ENCODE measurements at places on chromosomes 6 and 20.

DNA sequence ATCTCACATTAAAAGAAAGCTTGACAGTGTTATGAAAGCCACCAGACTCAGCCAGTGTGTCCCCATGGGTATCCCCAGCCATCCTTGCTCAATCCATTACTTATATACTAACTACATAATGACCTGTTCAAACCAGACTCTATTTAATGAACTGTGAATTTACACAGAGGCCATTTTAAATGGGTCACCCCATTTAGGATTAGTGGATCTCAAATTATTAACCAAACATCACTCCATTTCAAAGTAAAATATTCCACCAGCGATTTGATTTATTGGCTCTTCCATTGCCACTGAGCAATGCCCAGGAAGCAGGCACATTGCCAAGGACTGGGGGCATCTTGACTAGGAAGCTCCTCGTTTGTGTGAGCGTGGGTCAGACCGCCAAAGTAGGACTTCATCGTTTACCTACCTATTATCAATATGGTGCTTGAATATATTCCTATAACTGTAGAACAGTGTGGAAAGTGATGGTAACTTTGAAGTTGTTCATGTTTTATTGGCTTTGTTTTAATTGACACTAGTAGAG lies 15.5 kb upstream of the NPEPL1 start:
- no peak for DNase-seq

DNA sequence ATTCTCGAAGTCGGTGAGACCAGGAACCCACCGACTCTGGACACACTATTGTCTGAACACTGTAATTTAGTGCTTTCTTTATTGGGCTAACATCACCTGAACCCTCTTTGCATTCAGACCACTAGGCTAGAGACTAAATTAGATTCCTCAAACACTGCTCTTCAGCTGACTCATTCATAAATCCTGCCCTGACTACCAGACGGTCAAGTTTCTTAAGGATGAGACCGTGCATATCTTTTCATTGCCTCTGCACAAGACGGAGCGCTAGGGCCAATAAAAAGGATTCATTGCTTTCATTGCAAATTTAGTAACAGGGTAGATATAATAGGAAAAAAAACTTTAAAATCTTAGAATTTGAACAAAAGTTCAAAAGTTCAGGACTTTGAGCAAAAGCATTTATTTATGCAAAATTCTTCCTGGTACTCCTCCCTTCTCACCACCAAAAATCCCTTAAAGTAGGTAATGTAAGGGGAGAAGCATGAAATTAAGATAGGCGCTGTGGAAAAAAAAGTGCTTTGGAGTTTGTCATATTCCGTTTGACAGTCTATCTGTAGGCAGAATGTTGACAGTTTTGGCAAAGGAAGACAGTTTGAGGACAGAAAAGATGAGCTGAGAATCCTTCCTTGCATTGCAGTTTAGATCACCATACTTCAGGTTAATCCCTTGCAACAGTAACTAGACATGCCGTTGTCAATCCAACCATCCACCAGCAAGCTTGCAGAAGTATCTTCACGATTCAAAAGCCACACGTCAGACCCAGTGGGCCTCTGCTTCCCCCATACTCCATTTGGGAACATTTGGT lies 328.6 kb upstream of the JARID2 start:
- no peak for DNase-seq

DNA sequence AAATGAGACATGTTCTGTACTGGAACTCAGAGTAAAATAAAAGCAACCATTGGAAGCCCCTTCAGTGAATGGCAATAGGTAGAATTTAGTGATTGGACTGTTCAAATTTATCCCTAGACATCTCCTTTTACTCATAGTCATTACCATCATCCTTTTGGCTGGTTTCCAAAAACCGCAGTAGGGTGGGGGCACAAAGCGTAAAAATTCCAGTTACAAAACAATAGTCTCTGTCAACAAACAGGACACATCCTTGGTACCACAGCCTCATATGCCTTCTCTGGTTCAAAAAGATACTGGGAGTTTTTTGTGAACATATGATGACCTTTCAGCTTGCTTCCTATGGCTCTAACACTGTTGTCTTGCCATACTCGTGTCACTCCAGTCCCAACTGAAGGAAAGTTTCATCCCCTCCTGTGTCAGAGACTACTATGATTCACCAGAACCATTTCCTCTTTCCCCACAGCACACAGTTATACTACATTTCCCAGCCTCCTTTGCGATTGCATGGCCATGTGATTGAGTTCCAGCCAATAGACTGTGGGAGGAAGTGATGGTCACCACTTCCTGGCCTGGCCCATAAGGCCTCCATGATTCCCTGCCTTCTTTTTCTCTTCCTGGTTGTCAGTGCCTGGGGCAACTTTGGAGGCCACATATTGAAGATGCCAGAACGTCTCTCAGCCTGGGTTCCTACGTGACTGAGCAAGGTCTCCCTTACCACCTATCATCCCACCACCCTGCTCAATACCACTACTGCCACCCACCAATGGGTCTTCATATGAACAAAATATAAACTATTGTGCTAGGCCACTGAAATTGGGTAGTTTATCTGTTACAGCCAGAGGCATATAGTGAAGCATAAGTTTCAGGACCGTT lies 162.4 kb downstream of the ID4 start:
- no peak for DNase-seq

GRCh38 chr6:16434885-16435284 lies 196.5 kb downstream of the GMPR start:
- no peak for DNase-seq

DNA sequence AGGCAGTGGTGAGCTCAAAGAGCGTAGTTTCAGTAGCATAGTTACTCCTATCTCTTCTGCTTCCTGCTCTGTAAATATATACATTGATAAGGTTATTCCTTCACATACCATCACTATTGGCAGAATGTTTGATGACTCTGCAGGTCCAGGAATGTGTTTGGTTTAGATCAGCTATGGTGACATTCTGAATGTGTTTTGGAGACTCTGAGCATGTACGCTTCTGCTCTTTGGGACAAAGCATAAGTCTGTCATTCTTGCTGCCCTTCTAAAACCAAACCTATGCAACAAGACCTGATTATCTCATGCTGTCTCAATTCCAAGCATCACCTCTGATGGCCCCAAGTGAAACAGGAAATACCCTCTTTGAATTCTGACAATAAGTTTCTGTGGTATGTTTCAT lies 1074.3 kb downstream of the KIF16B start:
- no peak for DNase-seq

DNA sequence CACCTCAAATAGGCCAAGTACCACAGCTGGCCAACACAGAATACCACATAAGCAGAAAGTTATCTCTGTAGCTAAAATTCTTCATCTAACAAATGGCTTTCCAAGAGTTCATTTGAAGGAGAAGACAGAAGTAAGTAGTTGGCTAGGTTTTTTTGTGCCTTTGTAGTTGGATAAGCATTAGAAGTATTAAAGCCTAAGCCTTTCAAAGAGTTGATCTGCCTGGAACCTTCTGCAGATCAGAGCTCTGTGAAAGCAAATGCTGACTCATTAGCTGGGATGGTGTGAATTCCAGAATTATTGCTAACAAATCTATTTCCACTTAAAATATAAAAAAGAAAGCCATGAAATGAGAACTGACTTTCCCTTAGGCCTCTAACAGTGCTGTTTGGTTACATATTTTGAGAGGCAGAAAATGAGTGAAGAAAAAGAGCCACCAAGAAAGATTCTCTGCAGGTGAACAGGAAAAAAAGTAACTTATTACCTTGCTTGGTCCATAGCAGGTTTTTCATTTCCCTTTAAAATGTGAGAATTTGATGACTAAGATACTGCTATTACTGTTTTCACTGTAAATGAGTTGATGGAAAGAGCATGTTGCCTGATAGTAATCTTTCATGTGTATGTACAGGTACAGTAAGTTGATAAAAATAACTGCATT lies 763.2 kb upstream of the FLRT3 start:
- no peak for DNase-seq

- no peak for DNase-seq
These were observed 224.9 kb upstream of the SYNCRIP start for GRCh38 chr6:85867595-85867994.

- DNase-seq = no peak
These were observed 210.3 kb downstream of the RFPL4B start for GRCh38 chr6:112557435-112557834.

DNA sequence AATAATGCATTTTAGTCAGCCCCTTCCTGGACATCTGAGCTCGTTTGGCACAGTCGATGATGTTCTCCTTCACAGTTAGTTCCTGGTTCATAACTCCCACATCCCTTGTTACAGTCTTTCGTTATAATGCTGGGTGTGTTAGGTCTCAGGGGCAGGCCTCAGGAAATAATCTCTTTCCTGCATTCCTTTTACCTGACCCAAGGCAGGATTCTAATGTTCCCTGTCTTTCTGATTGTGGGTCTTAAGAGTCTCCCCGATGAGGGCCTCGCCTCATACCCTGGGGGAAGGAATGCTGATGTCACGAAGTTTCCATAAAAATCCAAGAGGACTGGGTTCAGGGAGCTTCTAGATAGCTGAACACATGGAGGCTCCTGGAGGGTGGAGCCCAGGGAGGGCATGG lies 104.0 kb upstream of the CARMIL1 start:
- DNase-seq = no peak

GRCh38 chr6:52664186-52664990 lies 6.5 kb upstream of the TMEM14A start:
- peak; percentile 48 for DNase-seq

GRCh38 chr6:137309078-137309762 lies 90.0 kb upstream of the IFNGR1 start:
- no peak for DNase-seq

GRCh38 chr6:47276377-47276776 lies 33.3 kb downstream of the TNFRSF21 start:
- no peak for DNase-seq

GRCh38 chr6:4180652-4181255 lies 45.4 kb upstream of the ECI2 start:
- DNase-seq = no peak

GRCh38 chr6:170317076-170317475 lies 10.5 kb downstream of the FAM120B start:
- no peak for DNase-seq

DNA sequence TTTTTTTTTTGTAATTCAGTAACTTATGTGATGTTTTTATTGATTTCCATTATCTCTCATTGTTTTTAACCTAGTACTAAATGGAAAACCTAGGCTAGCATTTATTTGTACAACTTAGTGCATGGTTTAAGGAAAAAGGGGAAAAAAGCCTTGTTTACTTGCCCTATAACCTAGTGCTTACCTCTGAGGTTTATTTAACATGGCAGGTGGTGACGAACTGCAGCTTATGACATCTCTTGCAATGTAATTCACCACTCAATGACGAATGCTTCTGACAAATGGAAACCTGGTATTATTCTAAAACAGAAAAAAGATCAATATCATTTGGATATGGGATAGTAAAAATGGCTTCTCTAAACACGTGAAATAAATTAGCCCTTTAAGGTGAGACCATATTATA lies 618.6 kb upstream of the FLRT3 start:
- DNase-seq = no peak

- no peak for DNase-seq
These were observed 29.0 kb upstream of the MPC1 start for GRCh38 chr6:166411721-166412151.

GRCh38 chr20:9285617-9286016 lies 216.7 kb downstream of the PLCB4 start:
- no peak for DNase-seq

DNA sequence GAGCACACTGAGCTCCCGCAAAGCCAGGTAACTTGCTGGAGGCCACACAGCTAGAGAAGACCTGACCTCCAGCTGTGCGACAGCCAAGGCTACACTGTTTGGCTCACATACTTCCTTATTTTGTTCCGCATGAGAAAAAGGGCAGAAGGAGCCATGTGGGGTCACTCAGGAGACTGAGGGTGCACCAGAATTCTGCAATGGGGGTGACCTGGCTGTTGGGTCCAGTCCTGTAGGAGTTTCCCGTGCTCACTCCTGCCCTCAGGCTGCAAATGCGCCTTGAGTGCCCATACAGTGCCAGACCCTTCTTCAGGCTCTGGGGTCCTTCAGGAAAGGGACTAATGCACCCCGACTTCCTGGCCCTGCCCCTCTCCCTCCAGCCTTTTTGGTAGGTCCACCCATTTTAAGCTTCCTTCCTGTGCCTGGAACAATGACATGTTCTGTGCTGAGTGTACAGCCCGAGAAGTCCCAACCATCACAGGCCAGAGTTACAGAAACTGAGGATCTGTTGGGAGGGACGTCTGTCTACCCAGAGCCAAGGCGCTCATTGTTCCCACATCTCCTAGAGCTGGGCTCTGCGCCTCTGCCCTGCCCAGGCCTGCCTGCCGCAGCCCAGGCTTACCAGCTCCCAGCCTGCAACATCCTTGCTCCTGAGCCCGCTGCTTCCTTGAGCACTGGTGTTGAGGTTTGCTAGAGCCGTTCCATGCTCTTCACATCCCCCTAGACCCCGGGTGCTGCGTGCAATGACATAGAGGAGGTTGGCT lies 33.5 kb upstream of the CD93 start:
- no peak for DNase-seq

DNA sequence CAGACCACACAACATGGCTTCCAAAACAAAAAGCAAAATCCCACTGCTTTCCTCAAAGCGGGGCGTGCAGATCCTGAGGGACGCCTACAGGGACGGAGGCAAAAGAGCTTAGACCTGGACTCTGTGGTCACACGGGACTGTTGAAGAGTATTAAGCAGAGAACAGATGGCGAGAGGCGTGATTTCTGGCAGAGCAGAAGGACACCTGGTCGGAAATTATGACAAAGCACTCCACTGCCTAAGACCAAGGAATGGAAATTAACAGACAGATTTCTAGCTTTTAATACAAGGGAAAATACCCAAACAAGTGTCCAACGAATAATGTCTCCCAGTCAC lies 15.4 kb downstream of the CST7 start:
- no peak for DNase-seq

DNA sequence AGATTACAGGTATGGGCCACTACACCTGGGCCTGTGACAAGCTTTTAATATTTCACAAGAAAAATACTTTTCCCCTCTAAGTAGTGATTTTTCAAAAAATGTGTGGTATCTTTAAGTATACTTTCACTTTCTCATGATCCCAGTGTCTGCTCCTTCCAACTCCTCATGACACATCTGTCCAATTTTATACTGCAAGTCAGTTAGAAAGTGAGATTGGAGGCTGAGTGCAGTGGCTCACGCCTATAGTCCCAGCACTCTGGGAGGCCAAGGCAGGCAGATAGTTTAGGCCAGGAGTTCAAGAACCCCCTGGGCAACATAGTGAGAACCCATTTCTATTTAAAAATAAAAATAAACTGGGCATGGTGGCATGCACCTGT lies 20.2 kb downstream of the PIM1 start:
- no peak for DNase-seq

- no peak for DNase-seq
These were observed 75.2 kb downstream of the PRL start for GRCh38 chr6:22221630-22222029.
